ENCODE measurements at places on chromosomes 2 and 18. TPM values are rescaled to one million over a fixed set of nuclear protein-coding genes. Genes with fewer than 3 reads are reported as not detected.

DNA sequence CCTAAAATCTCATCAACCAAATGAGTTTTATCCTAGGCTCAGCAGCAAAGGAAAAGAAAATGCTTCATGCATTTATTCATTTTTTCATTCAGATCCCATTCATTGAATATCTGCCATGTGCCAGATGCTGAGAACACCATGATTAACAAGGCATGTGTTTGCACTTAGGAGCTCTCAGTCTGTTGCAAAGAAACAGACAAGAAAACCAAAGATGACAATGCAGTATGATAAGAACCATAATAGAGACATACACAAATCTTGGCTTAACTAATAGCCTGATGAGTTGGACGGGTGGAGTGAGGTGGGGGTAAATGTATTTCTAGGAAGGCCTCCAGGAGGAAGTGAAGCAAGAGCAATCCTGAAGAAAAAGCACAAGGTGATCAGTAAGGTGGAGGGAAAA lies 177.8 kb upstream of the SCN7A start:
- DNase-seq = no peak

- DNase-seq = peak; percentile 97
Observed at GRCh38 chr2:219079417-219079816, 18.7 kb upstream of the IHH start.

- DNase-seq = no peak
Observed at GRCh38 chr2:172131713-172132555, 29.2 kb upstream of the DLX2 start.

Gene FEV
- polyA plus RNA-seq = 3.1 TPM

Gene SPATA3
- polyA plus RNA-seq = not detected

Gene HOXD13
- not detected for polyA plus RNA-seq
